ENCODE measurements at places on chromosomes 13 and 19.

DNA sequence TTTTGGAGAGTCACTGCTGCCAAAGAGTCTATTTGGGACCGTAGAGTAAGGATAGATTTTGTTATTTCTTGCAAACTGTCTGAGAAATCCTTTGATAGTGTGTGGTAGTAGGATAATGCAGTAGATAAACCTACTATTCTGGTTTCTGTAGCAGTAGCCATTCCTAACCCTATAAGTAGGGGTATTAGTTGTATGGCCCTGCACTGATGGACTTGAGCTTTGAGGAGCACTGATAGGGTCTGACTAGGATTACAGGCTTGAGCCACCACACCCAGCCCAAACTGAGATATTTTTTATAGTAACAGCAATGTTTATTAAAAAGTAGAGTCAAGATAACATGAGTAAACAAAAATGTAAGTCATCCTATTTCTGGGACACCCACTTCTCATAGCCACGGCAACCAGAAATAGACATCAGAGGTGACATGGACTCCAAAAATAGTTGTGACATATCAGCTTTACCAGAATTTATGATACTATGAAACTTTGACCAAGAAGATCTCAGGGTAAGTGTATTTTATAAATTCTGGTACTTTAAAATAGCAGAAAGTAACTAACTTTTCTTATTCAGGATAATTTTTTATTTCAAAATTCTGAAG is 479.1 kb downstream of the SUCLA2 start:
- DNase-seq = no peak

- no peak for DNase-seq
Observed at GRCh38 chr19:6729573-6730152, 7.7 kb downstream of the GPR108 start.

DNA sequence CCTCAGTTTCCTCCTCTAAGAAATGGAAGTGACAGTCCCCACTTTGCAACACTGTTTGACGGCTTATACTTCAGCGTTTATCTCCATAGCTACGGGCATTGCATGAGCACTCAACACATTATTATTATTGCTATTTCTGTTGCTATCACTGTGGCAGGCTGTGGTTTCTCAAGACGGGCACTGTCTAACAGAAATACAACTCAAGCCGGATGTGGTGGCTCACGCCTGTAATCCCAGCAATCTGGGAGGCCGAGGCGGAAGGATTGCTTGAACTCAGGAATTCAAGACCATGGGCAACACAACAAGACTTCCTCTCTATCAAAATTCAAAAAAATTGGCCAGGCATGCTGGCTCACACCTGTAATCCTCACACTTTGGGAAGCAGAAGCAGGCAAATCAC is 4.9 kb upstream of the ZSWIM4 start:
- DNase-seq = no peak

- no peak for DNase-seq
Observed at GRCh38 chr13:110123041-110123809, 183.7 kb downstream of the COL4A1 start.

GRCh38 chr13:111508902-111509509 is 188.6 kb downstream of the TEX29 start:
- DNase-seq = no peak

All from stomach (tissue), 19 donors.